Stimulated activated CD8-positive, alpha-beta memory T cell treated with anti-CD3 and anti-CD28 coated beads, Interleukin-15, amount 100 ng/mL, for 1 hour (primary cell): ENCODE measurements at places on chromosomes 2 and 18.

GRCh38 chr18:32454593-32454992 lies 16.1 kb downstream of the GAREM1 start:
- DNase-seq: no peak

DNA sequence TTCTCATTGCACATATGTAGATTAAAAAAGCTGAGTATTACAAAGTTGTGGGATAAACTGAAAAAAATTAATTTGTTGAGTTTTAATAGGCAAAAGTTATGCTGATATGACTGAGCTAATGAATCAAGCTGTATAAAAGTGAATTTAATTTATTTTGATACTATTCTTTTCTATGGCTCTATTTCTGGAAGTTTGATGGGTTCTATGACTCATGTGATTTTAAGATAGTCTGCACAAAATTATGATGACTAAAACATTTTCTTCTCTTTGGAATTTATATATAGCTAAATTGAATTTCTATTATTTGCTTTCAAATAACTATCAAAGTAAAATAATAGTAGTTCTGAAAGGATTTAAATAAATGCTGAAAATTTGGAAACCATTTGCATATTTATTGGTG lies 71.0 kb upstream of the MMADHC start:
- DNase-seq: no peak

DNA sequence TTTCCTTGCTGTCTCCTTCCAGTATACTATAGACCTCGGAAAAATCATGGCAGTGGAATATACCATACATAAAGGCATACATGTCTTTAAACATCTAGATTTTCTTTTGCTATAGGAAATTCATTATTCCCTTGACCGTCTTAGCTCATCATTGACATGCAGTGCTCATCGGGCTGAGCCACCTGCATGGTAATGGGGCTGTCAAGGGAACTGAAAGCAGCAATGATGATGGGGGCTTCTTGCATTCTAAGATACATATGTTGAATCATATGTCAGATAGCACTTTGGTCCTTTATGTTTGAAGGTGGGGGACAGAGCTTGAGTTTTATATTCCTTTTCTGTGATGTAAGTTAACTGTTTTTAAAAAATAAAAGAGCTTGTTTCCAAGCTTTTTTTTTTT lies 106.6 kb downstream of the ICA1L start:
- no peak for DNase-seq

GRCh38 chr2:89820248-89820647 lies 1128.8 kb downstream of the RPIA start:
- DNase-seq: no peak

DNA sequence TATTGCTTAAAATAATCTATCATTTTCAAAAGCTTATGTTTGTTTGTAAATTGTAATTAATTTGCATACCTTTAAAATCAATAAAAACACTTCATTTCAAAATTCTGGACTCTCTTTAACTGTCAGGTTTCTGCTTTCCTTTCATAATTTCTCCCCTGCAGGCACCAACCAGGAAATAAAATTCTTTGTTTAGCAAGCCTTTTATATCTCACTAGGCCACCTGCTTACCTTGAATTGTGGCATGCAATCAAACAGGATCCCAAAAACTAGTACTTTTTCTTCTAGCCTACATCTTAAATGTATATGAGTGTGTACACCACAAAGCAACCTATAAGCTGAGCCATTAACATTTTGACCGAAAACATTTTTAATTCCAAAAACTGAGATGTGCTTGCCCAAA lies 233.1 kb downstream of the NR4A2 start:
- no peak for DNase-seq

DNA sequence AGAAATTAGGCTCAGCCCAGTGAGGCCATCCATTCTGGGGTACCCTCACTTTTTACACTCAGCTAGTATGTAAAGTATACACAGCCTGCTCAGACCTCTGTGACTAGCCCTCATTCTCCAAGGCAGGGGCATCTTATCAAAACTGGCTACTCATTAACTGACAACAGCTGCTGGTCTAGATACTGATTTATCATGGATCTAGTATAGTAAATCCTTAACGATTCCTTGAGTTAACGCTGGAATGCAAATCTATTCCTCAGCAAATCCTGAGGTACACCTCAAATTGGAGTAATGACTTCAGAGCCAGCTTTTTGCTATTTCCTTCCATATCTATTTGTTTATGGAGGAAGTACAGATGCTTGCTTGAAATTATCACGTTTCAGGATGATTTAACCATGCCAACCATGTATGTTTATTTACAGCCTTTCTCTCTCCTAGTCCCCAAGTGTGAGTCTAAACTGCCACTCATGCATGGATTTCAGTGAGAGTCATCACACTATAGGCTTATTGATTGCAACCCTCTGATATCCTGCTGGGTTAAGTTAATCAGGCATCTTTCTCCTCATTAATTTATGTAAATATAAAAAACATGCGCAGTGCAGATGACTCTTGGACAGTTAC lies 70.2 kb upstream of the DOK6 start:
- no peak for DNase-seq
